NCI-H187 (cell line): ENCODE measurements at places on chromosomes 12 and 14.

- DNase-seq, result no peak
These were observed 107.2 kb upstream of the VASH1 start for GRCh38 chr14:76653875-76654572.

GRCh38 chr14:94342334-94342934 lies 19.3 kb upstream of the SERPINA6 start:
- no peak for DNase-seq

DNA sequence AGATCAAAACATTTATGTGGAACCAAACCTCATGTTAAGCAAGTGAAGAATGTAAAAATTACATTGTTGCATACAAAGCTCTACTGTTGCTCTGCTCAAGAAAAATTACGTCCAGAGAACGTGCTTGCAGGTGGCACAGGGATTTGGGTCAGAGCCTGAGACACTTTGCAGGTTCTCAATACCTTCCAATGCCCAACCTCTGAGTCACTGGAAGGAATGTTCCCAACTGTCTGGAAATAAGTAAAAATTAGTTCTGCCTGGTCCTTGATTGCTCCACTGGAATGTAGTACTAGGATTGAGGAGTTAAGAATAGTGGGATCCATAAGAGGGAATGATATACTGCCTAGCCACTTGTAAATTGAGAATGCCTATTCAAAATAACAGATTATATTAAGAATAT lies 2.8 kb upstream of the IFNG start:
- DNase-seq, result no peak

DNA sequence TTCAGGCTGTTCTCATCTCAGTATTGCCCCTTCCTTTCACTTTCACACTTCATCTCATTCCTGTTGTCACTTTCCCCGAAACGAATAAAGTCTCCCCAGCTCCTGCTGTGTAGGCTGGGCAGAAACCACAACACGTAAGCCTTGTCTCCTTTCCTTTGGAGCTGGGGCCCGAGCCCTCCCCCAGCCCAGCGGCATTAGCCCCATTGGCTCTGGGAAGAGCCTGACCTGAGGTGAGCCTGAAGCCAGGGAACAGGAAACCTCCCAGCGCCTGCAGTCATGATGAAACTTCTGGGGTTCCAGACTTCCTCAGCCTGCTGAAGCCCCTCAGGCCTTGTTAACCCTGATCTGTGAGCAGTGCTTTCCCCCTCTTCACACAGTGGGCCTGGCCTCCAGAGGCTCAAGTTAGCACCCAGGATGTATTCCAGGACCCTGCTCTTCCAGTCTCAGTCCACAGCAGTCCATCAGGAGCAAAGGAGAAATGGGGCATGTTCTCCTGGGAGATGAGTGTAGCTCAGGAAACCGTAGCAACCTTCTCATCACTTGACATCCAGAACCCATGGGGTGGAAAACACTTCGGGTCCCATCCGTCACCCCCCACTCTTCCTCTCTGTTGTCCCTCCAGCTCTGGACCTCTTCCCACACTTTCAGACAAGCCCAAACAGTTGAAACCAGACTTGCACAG lies 21.8 kb downstream of the VASH1 start:
- no peak for DNase-seq
